NCI-H187 (cell line): ENCODE measurements at places on chromosomes 7 and 10.

- no peak for DNase-seq
Measured at GRCh38 chr10:72812415-72812752, 81.2 kb upstream of the OIT3 start.

DNA sequence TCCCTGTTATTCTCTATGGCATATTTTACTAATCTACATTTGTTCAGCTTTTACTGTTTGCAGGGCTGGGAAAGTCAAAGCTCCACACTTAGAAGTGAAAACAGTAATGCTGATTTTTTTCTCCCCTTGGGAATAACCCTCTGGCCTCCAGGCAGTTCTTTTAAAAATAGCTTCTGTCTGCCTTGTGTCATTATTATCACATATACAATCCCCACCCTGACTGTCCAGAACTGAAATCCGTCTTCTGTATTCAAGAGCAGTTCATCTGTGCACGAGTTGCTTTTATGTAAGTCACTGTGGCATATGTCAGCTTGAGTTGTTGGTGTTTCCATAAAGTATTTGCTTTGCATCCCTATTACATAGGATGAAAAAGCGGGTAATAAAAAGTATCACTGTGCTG is 1221.1 kb upstream of the CELF2 start:
- DNase-seq, result no peak

DNA sequence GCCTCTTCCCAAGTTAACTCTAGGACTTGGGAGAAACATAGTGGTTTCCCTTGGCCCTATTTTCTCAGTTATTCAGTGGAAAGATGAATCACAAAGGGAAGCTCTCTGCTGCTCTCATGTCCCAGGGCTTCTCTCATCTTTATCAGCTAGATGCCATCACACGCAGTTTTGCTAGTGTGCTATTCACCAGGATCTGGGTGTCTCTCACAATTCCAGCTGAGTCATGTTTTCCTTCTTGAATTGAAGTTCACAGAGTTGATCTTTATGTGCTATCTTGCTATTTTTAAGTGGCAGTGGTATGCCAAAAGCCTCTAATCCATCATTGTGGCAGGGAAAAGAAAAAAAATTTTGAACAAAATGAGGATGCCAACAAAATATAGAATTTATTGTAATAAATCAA is 101.3 kb downstream of the TWIST1 start:
- no peak for DNase-seq

- DNase-seq, result no peak
Measured at GRCh38 chr10:324593-324992, 189.3 kb downstream of the ZMYND11 start.

DNA sequence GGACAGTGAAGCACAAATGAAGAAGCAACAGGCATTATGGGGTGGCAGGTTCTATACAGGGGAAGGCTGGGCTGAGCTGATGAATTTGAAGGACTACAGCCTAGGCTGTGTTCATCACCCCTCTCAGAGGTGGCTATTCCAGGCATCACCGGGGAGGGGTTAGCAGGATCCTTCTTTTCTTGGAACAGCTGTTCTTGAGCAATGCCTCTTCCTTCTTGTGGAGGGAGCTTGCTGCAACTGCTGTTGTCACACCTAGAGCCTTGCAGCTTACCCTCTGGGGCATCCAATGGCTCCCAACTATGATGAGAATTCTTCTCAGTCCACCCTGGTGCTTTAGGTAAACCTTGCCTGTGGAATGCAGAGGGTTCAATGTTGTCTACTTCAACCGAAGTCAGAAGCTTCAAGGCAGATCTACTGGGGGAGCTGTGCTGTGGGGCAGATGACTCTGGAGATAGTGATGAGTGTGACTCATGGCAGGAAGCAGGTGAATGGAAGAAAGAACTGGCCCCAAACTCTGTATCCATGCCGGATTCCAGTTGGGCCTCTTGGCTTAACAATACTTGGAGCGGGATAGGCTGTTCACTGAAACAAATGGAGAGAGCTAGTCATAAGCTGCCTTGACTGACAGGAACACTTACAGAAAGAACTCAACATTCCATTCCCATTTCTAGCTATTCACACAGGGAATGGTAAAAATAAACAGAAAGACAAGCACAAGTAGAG is 21.5 kb upstream of the PPP3CB start:
- DNase-seq, result no peak

GRCh38 chr7:38881015-38881414 is 28.0 kb downstream of the VPS41 start:
- no peak for DNase-seq

- no peak for DNase-seq
Measured at GRCh38 chr7:9657257-9657656, 1223.8 kb downstream of the NXPH1 start.

GRCh38 chr10:103936022-103936421 is 18.0 kb upstream of the STN1 start:
- no peak for DNase-seq

DNA sequence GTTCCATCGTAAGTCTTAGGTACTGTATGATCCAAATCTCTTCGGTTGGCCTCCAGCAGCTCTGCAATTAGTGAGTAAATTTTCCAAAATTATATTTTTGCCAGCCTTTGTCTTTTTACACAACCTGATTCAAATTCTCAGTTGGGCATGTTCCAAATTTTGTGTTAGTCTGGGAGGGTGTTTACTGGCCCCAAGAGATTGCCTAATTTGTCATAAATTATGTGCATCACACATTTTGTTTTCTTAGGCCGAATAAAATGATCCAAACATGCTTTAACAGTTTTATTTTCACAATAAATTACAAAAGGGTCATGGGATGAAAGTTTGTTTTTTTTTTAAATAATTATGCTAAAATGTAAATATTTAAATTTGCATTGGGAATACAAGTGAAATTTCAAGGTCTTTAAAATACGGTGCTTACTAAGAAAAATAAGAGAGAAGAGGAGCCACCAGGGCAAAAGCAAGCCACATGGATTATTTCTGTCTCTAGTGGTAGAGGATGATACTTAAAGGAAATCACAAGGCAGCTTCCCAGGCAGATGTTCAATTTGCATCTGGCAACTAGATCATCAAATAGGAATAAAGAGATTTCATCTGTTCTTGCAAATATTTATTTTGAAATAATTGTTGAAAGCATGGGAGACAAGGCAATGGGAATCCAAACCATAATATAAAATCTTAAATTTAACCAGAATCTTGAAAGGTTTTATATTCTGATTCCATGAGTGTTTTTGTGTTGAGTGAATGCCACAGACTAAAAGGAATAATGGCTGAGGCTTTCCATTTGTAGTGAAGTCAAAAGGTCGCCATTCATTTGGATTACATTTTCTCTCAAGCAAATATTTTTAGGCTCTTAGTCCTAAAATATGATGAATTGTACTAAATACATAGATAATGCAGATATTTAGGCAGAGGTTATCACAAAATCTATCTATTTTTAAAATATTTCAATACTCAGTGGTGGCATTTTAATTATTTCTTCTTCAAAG is 111.1 kb downstream of the MDFIC start:
- DNase-seq, result no peak

- DNase-seq, result no peak
Measured at GRCh38 chr7:131328377-131329175, 900 bp downstream of the MKLN1 start.

GRCh38 chr7:137196648-137197047 is 146.9 kb downstream of the PTN start:
- DNase-seq, result no peak

GRCh38 chr10:73591935-73592699 is 975 bp upstream of the USP54 start:
- no peak for DNase-seq

GRCh38 chr7:20211376-20211775 is 5.8 kb downstream of the MACC1 start:
- DNase-seq, result no peak
